ENCODE measurements at places on chromosomes 4 and X. TPM values are rescaled to one million over a fixed set of nuclear protein-coding genes. Genes with fewer than 3 reads are reported as not detected.

MTMR8 gene
- polyA plus RNA-seq = 0.77 TPM

TLR1 gene
- polyA plus RNA-seq = not detected

MAGEA8 gene
- not detected for polyA plus RNA-seq

CLNK gene
- not detected for polyA plus RNA-seq

HSD17B13 gene
- polyA plus RNA-seq = 0.09 TPM

XPNPEP2 gene
- polyA plus RNA-seq = 0.27 TPM

TET2 gene
- 1.0 TPM for polyA plus RNA-seq

TCEAL6 gene
- polyA plus RNA-seq = not detected

F8 gene
- polyA plus RNA-seq = 1.1 TPM

KIT gene
- polyA plus RNA-seq = 10.2 TPM

KLHL4 gene
- polyA plus RNA-seq = 8.8 TPM

CLGN gene
- 0.63 TPM for polyA plus RNA-seq

FIP1L1 gene
- 19.5 TPM for polyA plus RNA-seq

NXF2 gene
- polyA plus RNA-seq = not detected

KIAA1210 gene
- polyA plus RNA-seq = 0.02 TPM

MID1 gene
- polyA plus RNA-seq = 12.9 TPM

ZAR1 gene
- 0.33 TPM for polyA plus RNA-seq

STX18 gene
- polyA plus RNA-seq = 14.6 TPM

SPANXC gene
- not detected for polyA plus RNA-seq

BST1 gene
- polyA plus RNA-seq = 0.20 TPM

IQCM gene
- polyA plus RNA-seq = not detected

ARHGEF9 gene
- polyA plus RNA-seq = 31.8 TPM

PPP4R3C gene
- polyA plus RNA-seq = not detected

ARHGAP36 gene
- polyA plus RNA-seq = 0.30 TPM

TBX22 gene
- polyA plus RNA-seq = 0.68 TPM

MAGEA12 gene
- polyA plus RNA-seq = not detected

F9 gene
- polyA plus RNA-seq = not detected

ARAP2 gene
- polyA plus RNA-seq = 0.08 TPM

TMEM131L gene
- 14.3 TPM for polyA plus RNA-seq

PGAM4 gene
- 0.54 TPM for polyA plus RNA-seq

DCAF4L1 gene
- 0.06 TPM for polyA plus RNA-seq

PLA2G12A gene
- polyA plus RNA-seq = 26.6 TPM

Measured in H1 (cell line).